ENCODE measurements at places on chromosomes 13 and 19.

DNA sequence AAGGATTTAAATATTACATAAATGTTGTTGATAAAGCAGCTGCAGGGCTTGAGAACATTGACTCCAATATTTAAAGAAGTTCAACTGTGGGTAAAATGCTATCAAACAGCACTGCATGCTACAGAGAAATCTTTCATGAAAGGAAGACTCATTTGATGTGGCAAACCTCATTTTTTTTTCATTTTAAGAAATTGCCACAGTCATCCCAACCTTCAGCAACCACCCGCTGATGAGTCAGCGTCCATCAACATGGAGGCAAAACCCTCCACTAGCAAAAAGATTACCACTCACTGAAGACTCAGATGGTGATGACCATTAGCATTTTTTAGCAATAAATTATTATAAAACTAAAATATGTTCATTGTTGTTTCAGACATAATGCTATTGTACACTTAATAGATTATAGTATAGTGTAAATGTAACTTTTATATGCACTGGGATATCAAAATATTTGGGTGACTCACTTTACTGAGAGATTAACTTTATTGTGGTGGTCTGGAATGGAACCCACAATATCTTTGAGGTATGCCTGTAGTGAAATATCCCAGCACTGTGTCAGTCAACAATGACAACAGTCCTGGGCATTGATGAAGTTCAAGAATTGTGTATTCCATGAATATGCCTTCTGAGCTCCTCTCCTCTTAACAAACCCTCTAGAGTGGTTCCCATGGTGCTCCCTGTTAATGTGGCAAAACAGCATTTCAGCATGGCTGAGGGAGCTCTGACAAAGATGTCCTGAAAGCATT is 52.4 kb upstream of the SOX21 start:
- peak; percentile 78 for DNase-seq

DNA sequence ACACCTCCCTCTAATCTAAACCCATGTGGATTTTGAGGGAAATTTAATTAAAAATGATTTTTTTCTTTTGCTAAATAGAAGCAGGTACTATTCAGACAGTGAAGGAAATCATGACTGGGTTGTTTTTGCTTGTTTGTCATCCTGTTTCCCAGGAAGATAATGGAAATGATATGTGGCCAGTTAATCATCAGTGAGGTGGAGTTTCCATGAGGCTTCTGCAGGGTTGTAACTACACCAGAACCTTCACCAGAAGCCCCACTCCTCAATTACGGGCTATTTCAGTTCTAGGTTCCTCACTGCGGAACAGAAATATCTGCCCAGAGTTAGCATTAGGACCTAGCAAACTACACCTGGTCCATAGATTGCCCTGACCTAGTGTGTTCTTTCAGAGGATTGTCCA is 394.0 kb downstream of the DLEU7 start:
- DNase-seq, result no peak

GRCh38 chr13:111232191-111232590 is 88.3 kb upstream of the TEX29 start:
- DNase-seq, result no peak

DNA sequence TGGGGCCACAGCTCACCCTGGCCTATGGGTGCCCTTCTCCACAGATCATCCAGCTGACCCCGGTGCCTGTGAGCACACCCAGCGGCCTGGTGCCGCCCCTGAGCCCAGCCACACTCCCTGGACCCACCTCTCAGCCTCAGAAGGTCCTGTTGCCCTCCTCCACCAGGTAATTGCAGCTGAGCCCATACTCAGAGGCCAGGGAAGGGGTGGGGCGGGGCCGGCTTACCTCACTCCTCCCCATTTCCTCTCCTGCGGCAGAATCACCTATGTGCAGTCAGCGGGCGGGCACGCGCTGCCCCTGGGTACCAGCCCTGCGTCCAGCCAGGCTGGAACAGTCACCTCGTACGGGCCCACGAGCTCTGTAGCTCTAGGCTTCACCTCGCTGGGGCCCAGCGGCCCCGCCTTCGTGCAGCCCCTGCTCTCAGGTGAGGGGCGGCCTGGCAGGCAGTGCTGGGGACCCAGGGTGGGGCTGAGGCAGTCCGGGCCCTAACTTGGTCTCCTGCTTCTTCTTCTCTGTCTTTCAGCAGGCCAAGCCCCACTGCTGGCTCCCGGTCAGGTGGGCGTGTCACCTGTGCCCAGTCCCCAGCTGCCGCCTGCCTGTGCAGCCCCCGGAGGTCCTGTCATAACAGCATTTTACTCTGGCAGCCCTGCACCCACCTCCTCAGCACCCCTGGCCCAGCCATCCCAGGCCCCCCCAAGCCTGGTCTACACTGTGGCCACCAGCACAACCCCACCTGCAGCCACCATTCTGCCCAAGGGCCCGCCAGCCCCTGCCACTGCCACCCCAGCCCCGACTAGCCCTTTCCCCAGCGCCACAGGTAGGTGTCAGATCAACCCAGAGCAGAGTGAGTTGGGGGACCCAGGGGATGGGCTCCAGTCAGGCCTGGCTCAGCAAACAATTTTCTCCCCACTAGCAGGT is 9.6 kb upstream of the PRR19 start:
- DNase-seq, result no peak

DNA sequence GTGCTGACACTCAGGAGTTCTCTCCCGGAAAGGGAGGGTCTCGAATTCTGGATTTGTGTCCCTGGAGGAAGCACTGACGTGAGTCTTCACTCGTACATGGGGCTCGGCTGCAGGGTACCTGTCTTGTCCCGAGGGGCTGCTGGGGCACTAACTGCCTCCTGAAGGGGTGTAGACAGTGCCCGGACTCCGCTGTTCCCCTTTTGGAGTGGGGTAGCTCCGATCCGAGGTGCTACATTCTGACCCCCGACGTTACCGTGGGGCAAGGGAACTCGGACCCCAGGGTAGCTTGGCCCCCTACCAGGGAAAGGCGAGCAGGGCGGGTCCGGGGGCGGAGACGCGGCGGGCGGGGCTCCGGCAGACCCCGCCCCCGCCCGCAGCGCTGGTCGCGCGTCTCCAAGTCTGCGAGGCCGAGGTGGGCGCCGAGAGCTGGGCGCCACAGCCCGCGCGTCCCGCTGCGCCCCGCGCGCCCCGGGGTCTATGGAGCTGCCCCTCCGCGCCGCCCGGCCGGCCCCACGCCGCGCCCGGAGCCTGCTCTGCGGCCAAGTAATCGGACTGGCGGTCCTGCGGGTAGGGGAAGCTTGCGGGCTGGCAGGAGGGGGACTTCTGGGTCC is at the start of gene NPAS1:
Gene NPAS1, plus strand, starts transcription at position 407 of the 611 bp plus-strand sequence. CDS start 1,211 bp downstream, outside the sequence.
- no peak for DNase-seq

DNA sequence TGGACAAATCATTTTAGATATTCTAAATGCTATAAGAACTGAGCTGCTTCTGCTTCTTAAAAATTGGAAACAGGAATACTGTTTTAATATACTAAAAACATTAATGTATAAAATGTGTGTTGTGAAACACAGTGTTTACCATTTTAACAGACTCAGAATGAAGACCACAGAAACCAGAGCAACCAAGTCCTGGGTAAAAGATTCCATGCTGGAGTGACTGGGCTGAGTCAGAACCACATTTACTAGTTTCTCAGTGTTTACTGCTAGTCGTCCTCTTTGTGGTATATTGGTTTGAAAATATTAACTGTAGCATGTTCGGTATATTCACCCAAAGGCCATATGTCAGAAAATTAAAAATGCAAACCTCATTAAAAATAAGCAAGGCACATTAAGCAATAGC is 31.9 kb downstream of the ANKRD10 start:
- no peak for DNase-seq

- DNase-seq, result no peak
These were observed 399.5 kb downstream of the RFC3 start for GRCh38 chr13:34217343-34218025.

GRCh38 chr13:108322206-108322824 is 52.8 kb downstream of the TNFSF13B start:
- DNase-seq, result no peak

GRCh38 chr13:74886502-74886901 is 595.5 kb downstream of the TBC1D4 start:
- DNase-seq, result no peak

Data from HT1080 (cell line).